ENCODE measurements at places on chromosomes 4 and X.
A peak's percentile ranks its signal among the peaks of the same experiment; 100 is the strongest.

DNA sequence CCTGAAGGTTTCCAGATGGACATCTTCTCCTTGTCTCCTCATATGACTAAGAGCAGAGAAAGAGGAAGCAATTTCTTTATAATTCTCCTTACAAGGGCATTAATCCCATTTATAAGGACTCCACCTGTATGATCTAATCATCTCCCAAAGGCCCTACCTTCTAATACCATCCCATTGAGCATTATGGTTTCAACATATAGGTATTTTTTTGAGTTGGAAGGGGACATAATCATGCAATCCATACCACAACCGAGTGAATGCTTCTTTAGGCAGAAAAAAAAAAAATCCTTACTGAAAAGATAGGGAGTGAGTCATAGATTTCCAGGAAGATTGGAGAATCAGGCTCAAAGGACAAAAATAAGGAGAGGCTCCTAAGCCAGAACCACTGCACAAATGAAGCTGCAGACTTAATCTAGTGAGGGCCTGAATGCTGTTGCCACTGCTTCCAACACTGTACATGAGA lies 312.5 kb upstream of the HS3ST1 start:
- DNase-seq = no peak

- DNase-seq = no peak
Observed at GRCh38 chr4:8269535-8270417, at the start of gene HTRA3. HTRA3 (plus strand) TSS chr4:8269754; CDS start chr4:8269969, 215 bp downstream.

DNA sequence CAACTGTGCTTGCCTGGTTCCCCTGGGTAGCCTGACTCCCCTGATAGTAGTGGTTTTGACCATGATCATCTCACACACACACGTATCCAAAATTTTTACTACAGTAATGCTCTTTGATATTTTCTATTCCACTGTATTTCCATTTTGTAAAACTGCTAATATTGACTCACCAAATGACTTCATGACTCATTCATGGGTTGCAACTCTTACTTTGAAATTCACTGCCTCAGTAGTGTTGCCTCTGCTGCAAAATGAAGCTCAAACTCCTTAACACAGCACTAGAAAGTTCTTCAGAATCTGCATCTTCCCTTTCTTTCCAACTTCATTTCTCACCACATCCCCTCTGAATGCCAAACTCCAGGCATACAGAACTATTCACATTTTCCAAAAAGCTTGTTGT lies 20.3 kb downstream of the QRFPR start:
- no peak for DNase-seq

GRCh38 chr4:182294451-182294850 lies 51.2 kb downstream of the TENM3 start:
- DNase-seq = no peak

DNA sequence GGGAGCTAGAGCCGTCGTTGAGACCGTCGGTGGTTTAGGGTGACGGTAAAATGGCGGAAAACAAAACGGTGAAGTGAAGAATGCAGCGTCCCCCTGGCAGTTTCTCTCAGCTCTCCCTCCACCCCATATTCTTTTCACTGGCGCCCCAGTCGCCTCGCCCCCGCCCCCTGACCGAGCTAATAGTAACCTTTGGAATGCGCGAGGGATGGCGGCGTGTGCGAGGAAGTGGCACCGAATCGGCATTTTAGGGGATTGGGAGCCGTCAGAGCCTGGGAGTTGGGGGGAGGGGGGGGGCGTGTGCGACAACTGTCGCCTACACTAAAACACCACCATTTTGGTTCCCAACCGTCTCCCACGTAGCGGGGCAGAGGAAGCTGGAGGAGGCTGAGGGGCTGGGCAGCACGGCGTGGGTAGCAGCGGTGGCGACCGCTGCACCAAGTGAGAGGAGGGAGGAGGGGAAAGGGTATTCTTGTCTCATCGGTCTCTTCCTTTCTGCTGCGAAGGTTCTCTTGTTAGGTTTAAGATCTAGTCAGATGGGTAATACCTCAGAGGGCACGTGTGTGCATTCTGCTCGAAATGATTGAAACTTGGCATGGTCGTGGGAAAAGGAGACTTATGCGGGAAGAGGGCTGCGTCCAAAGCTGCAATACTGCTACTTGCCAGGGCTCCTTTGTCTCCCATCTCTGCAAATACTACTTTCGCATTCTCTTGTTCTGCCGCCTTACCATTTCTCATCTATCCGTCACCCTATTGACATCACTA lies 840 bp downstream of the ZNF711 start:
- DNase-seq = peak; percentile 51

GRCh38 chrX:72216973-72217372 lies 21.9 kb downstream of the ERCC6L start:
- no peak for DNase-seq

DNA sequence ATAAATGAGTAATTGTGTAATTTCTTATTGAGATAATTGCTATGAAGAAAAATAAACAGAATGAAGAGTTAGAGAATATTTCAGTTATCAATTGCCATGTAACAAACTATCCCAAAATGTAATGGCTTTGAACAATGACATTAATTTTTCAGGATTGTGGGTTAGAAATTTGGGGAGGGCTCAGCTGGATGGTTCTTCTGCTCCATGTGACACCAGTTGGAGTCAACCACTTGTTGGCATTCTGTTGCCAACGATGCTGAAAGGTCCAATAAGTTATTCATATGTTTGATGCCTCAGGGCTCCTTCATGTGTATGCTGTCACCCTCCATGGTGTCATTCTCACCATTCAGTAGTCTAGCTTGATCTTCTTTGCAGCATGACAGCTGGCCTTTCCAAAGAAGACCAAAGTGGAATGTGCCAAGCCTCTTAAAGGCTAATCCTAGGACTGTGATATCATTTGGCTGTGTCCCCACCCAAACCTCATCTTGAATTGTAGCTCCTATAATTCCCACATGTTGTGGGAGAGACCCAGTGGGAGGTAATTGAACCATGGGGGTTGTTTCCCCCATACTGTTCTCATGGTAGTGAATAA lies 20.9 kb upstream of the CCDC149 start:
- DNase-seq = no peak

- no peak for DNase-seq
Observed at GRCh38 chr4:108346818-108347210, 178.1 kb upstream of the LEF1 start.

DNA sequence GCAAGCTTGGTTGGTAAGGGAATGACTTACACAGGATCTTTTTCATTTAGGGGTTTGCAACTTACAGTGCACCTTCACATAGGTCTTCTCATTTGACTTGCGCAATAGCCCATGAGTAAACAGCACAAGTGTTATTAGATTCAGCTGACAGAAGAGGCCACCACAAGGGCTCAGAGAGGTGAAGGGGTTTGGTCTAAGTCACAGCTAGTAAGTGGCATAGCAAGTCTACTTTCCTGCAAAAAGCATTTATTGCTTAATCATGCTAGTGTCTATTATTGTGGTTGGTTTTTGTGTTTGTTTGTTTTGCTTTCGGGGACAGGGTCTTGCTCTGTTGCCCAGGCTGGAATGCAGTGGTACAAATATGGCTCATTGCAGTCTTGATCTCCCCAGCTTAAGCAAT lies 83.3 kb downstream of the SPRY1 start:
- no peak for DNase-seq

DNA sequence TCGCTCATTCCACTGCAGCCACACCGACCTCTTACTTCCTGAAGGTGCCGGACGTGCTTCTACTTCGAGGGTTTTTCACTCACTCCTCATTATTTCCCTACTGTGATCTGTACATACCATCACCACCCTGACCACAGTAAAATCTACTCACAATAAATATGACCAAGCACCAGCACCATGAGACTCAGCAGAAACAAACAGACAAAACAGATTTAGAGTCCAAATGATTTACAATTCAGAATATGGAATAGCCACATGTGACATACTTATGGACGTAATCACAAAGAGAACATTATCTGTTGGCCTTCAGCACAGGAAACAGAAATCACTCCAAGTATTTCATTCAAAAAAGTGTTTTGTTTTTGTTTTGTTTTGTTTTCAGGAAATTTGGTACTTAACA lies 16.1 kb upstream of the KLB start:
- no peak for DNase-seq

All from NAMALWA (cell line).